ENCODE measurements at places on chromosomes 11 and 22.

- DNase-seq, result no peak
Measured at GRCh38 chr11:20258376-20258895, 98.2 kb upstream of the DBX1 start.

DNA sequence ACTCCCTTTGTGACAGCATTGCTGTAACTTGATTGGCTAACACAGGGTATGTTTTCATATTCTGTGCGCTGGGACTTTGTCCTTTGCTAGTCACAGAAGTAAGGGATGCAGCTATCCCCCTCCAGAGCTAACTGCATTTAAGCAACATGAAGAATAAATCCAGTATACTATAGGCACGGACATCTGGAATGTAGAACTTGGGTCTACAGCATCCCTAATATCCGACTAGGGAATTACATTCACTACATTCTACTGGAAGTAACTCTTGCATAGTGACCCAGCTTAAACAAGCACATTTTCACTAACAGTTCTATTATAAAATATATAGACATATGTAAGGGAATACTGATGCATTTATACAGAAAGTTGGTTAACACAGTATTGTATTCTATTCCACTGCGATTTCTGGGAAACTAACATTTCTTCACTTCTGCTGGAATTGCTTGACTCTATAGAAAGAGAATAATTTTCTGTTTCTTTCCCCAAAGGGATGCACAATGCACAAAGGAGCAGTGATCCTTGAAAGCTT, 13.1 kb downstream of the VSIG10L2 start:
- no peak for DNase-seq

GRCh38 chr11:1741741-1742140, 8.7 kb downstream of the IFITM10 start:
- DNase-seq, result no peak

DNA sequence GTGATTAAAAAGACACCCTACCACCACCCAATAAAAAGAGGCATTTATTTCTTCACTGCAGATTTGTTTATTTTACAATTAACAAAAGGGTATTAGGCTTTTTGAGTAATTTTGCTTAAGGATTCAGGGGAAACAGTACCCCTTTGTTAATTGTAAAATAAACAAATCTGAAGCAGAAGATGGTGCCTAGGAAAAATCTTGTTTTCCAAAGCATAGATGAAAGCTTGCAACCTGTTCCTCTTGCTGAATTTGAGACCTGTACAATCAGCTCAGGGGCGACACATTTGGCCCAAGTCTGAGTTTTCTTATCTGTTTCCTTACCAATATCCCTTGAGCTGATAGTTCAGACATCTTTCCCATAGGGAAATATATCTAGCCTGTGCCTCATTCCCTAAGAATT, 171.9 kb downstream of the GRIA4 start:
- no peak for DNase-seq

DNA sequence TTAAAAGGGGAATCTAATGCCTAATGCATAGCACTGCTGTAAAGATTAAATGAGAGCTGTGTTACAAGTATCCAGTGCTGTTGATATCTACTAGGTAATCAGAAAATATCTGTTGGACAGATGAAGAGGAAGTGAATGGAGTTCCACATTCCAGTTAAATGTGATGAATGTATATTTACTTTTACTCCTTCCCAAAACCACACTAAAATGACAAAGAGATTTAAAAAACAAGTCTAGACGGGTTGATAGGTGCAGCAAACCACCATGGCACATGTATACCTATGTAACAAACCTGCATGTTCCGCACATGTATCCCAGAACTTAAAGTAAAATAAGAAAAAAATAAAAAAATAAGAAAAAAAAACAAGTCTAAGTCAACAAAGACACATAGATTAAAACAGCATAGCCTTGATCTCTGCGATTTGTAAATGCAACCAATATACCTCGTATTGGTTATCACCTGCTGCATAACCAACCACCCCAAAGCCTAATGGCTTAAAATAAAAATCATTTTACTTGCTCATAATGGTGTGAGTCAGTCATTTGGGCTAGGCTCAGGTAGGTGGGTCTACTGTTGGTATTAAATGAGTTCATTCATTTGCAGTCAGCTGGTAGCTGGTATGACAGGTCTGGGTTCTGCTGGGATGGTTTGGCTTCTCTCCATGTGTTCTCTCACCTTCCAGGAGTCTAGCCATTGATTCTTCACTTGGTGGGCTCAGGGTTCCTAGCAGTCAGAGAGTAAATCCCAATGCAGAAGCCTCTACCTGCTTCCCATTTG, 39.7 kb upstream of the SLC6A5 start:
- DNase-seq, result no peak

- no peak for DNase-seq
Measured at GRCh38 chr11:73077454-73077853, 64.7 kb downstream of the FCHSD2 start.

GRCh38 chr11:75107187-75107586, 10.5 kb upstream of the OR2AT4 start:
- DNase-seq, result no peak

GRCh38 chr11:112961146-112961668, at the start of gene NCAM1:
TSS of gene NCAM1 (plus strand) at chr11:112961420.
- no peak for DNase-seq

- DNase-seq, result no peak
Measured at GRCh38 chr11:79313530-79313913, 127.3 kb downstream of the TENM4 start.

DNA sequence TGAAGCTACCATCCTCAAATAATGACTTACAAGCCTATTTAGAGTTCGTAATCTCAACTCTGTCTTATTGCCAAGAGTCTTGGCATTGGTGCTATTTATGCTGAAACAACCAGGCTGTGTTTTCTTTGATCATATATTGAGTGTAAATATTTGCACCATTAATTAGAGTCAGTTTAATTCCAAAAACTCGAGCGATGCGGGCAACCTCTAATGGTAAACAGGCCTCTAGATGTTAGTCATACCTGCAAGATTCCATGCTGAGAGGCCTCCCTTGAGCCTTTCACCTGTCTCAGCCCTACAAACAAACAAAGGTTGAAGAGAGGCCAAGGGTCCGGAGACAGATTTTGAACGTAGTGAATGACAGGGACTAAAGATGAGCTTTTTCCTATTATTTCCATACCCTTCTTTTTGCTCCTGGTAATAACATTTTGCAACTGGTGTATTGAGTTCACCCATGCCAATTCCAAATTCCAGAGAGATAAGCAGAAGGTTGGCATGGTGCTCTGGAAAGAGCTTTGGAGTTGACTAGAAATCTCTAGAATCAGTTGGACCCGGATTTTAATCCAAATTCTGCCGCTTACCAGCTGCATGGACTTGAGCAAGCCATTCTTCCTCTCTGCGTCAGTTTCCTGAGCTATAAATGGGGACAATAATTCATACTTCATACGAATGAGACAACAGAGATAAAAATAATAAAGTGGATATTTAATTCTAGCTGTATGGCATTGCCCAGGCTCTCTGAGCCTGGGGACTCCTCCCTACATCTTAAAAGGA, 99.1 kb upstream of the ANO1 start:
- DNase-seq, result no peak

- DNase-seq, result no peak
Measured at GRCh38 chr11:114084414-114084813, 24.9 kb downstream of the ZBTB16 start.

GRCh38 chr11:33292311-33292710, 35.1 kb downstream of the HIPK3 start:
- no peak for DNase-seq

- DNase-seq, result no peak
Measured at GRCh38 chr11:38884145-38884865, 2286.3 kb upstream of the RAG2 start.

DNA sequence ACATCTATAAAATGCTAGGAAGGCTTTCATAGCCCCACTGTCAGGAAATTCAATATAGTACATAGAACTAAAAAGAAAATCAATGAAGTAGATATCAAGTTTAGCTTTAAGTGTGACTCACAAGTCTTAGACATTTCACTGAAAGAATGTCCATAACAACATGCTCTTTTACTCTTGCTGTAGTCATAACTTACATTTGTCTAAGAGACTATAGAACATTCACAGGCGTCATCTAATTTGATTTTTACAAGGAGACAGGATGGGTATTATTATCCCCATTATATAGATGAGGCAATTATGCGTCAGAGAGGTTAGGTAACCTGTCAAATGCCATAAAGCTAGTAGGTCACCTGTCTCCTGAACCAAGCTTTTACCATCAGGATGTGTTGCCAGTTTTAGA, 36.9 kb downstream of the BDNF start:
- DNase-seq, result no peak

DNA sequence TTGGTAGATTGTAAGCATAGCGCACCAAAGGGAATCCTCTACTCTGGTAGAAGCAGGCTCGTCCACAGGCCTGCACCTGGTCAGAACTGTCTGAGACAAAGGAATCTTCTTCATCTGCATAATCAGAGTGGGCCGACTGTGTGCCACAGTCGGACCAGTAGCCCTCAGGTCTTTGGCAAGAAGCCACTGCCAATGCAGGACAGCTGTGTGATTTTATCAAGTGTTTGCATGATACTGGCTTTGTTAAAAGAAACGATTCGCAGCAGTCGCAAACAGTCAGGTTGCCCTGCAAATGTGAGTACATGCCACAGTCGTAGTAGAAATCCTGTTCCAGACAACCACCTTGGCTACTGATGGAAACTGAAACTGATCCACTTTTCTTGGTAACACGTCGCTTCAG, 4.9 kb upstream of the CCDC34 start:
- DNase-seq, result no peak

DNA sequence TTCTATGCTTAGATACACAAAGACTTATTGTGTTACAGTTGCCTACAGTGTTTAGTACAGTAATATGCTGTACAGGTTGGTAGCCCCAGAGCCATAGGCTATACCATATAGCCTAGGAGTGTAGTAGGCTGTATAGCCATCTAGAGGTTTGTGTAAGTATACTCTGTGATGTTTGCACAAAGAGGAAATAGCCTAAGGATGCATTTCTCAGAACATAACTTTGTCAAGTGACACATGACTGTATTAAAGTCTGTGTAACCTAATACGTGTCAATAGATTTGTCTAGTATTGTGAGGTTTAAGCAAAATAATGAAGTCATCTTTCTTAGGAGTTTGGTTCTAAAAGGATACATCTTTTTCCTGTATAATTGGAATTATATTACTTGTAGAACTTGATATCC, 5.5 kb downstream of the ZC3H12C start:
- DNase-seq, result no peak

DNA sequence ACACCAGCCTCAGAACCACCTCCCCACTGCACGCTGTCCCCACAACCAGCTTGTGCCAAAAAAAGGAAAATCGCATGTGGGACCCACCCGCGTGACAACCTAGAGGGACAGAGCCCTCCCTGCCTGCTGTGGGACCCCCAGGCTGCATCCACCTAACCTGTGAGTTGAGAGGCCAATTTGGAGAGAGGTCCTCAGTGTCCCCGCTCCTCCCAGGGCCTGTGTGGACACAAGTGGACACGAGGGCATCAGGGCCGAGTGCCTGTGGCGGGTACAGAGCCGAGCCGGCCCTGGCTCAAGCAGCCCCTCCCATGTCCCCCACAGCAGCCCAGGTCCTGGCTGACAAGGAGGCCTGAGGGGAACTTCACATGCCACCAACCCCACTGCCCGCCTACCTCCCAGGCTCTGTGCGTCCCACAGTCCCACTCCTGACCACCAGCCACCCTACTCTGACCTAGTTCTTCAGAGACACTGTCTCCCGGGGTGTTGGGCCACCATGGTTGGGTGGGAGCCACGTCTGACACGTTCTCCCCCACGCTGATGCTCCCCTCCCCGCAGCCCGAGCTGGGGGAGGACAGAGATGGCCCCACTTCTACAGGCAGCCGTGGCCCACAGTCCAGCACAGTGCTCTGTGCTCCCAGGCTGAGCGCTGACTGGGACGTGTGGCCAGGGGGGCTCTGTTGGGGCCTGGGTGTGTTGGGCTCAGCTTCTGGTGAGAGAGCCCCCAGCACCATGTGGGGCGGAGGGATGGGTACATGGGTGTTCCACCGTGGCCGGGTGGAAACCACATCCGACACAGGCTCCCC, 19.2 kb downstream of the SELENOO start:
- DNase-seq, result no peak

GRCh38 chr11:107050121-107050520, 31.8 kb upstream of the GUCY1A2 start:
- DNase-seq, result no peak

- no peak for DNase-seq
Measured at GRCh38 chr11:15967166-15967565, 389.2 kb downstream of the SOX6 start.

All from activated naive CD4-positive, alpha-beta T cell (primary cell).